Left lung (tissue), 14 donors: ENCODE measurements at places on chromosomes 1 and 21.

DNA sequence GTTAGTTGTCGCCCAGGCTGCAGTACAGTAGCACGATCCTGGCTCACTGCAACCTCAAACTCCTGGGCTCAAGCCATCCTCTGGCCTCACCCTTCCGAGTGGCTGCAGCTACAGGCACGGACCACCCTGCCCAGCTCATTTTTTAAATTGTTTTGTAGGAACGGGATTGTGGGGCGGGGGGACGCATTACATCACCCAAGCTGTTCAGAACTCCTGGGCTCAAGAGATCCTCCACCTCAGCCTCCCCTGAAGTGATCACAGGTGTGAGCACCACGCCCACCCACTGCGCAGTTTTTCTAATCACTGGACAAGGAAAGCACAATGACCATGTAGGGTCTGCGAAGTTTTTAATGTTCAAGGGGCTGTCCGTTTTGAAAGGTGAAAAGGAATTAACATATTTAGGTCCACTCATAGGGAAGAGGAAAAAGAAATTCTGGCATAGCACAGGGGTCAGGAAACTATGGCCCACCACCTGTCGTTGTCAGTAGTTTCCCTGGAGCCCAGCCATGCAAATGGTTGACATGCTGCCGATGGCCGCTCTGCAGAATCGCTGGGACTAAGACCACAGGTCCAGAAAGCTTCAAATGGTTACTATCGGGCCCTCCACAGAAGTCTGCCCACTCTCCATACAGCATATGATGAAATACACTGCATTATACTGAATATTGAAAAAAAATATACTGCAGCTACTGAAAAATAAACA is 26.0 kb downstream of the SETD4 start:
- no peaks in the 10 kb centered on the region for H3K27me3 ChIP-seq
- H3K4me3 ChIP-seq = no peak overlapping the region
- H3K36me3 ChIP-seq = no peaks in the 10 kb centered on the region
- DNase-seq = no peak

DNA sequence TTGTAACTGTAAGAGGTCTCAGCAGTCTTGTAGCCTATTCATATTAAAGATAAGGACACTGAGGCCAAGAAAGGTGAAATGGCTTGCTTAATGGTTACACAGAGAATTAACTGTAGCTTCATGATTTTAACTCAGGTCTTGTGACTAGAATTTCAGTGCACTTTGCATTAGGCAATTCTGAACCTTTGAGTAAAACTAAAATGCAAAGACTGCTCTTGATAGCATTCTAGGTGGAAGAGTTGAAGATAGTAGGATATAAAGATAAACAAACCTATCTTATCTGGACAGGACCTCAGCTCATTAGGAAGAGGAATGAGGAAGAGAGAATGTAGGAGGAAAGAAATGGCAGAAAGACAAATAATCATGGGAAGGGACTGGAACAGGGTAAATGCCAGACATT is 68.6 kb upstream of the RGL1 start:
- H3K36me3 ChIP-seq = no peaks in the 10 kb centered on the region
- no peaks in the 10 kb centered on the region for H3K27me3 ChIP-seq
- H3K4me1 ChIP-seq = peaks cover 19% of the 10 kb centered on the region
- no peak for DNase-seq
- H3K27ac ChIP-seq = no peak overlapping the region
- no peak overlapping the region for H3K4me3 ChIP-seq

DNA sequence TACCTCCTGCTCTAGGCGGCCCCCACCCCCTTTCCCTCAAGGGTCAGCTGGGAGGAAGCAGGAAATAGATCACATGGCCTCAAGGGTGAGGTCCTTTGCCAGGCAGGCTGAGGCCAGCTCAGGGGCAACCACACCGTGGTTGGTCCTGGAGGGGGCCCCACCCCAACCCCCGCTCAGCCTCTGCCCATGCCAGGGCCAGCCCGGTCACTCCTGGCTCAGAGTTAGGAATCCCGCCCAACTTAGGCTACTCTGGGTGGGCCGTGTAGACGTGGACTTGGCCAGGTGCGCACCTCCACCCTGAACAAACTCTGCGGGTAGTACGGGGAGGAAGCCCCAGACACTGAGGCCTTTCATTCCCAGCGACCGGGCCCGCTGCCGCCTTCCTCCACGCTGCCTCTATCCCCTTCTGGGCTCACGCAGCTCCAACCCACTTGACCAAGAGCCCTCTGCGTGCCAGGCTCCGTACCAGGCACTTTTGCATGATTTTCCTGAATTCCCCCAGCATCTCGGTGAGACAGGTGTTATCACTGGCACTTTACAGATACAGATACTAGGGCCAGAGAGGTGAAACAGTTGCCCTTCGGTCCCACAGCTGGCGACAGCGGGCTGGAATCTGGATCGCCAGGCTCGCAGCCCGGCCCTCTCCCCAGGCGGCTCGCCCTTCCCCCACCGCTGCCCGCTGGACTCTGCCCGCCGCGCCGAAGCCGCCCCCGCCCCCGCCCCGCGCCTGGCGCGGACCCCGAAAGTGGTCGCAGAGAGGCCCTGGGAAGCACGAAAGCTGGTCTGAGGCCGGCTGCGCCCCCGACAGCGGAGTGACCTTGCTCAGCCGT is 769 bp downstream of the GALE start:
- H3K36me3 ChIP-seq = no peaks in the 10 kb centered on the region
- DNase-seq = peak; percentile 89
- H3K4me3 ChIP-seq = peak overlapping the region; percentile 86
- H3K27ac ChIP-seq = peak overlapping the region; percentile 92
- no peaks in the 10 kb centered on the region for H3K27me3 ChIP-seq

GRCh38 chr1:223340637-223341036 is 23.3 kb downstream of the SUSD4 start:
- no peak overlapping the region for H3K27ac ChIP-seq
- no peak for DNase-seq
- H3K36me3 ChIP-seq = no peaks in the 10 kb centered on the region
- H3K4me3 ChIP-seq = no peak overlapping the region

- H3K4me1 ChIP-seq = no peaks in the 10 kb centered on the region
- H3K4me3 ChIP-seq = no peak overlapping the region
- no peaks in the 10 kb centered on the region for H3K36me3 ChIP-seq
- DNase-seq = no peak
- H3K27me3 ChIP-seq = no peaks in the 10 kb centered on the region
Measured at GRCh38 chr1:160618763-160619274, 28.0 kb downstream of the SLAMF1 start.

DNA sequence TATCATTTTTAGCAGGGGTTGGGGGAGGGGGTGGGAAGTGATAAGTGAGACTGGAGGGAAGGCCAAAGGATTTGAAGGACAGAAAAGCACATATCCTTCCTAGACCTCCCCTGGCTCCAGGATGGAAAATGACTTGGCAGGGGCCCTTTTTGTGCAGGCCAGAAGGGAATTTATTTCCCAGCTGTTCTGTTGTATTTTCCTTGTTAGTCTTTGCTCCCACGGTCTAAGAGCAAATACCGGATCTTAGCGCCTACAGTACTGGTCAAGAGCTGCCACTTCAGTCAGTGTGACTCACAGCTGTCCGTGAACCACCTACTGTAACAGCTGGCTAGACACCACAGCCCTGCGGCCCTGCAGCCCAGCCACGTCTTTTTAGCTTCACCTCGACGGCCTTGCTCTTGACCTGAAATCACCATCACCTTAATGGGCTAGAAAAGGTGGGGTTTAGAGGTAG is 51.0 kb upstream of the ERRFI1 start:
- H3K36me3 ChIP-seq = no peaks in the 10 kb centered on the region
- H3K27ac ChIP-seq = peak overlapping the region; percentile 83
- H3K4me3 ChIP-seq = no peak overlapping the region

- DNase-seq = no peak
- no peak overlapping the region for H3K4me3 ChIP-seq
- H3K36me3 ChIP-seq = no peaks in the 10 kb centered on the region
- H3K27ac ChIP-seq = no peak overlapping the region
- H3K4me1 ChIP-seq = peaks cover 5% of the 10 kb centered on the region
- no peaks in the 10 kb centered on the region for H3K27me3 ChIP-seq
Measured at GRCh38 chr1:154621875-154622274, 13.9 kb upstream of the ADAR start.
